ENCODE measurements at places on chromosomes 6 and 20.

DNA sequence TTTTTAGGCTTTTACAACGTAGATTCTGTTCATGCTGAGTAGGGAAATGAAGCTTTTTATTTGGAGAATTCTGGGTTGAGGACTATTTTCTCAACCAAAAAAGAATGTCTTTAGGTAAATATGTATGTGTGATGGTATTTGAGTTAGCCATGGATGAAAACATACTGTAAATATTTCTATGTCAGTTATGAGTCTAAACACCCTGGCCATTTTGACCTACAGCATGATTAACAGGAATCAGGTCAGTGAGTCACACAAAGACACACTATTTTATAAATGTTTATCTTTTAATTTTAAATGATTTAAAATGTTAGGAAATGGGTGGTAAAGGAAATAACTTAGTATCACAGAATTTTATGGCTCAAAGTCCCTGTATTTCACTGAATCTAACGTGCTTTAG lies 851.7 kb upstream of the MAP3K7 start:
- no peak for DNase-seq

DNA sequence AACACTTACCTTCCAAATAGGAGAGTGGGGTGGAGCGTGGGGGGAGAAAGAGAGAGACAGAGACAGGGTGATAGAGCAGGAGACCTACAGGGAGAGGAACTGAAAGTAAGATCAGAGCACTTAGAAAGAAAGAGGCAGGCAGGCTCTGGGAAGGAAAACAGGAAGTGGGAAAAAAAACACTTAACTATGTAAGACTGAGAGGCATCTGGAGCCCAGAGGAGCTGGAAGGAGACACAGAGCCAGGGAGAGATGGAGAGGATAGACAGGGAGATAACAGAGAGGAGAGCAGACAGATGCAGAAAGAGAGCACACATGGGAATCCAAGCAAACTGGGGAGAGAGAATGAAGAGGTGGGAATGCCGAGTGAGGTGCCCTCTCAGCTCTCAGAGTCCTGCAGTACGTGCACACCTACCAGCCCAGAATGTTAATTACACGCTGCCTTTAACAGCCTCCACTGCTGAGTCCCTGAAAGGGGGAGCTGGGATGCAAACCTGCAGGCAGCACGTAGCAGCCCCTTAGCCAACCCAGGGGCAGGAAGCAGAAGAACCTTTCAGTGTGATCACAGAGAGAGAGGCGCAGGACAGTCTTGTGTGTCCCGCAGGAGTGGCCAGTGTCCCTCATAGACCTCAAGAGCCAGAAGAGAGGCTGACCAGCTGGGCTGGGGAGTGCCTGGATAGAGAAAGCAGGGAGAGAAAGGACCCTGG lies 132.7 kb upstream of the LRFN2 start:
- DNase-seq, result no peak

GRCh38 chr6:37565267-37566110 lies 65.8 kb upstream of the CCDC167 start:
- DNase-seq, result no peak

DNA sequence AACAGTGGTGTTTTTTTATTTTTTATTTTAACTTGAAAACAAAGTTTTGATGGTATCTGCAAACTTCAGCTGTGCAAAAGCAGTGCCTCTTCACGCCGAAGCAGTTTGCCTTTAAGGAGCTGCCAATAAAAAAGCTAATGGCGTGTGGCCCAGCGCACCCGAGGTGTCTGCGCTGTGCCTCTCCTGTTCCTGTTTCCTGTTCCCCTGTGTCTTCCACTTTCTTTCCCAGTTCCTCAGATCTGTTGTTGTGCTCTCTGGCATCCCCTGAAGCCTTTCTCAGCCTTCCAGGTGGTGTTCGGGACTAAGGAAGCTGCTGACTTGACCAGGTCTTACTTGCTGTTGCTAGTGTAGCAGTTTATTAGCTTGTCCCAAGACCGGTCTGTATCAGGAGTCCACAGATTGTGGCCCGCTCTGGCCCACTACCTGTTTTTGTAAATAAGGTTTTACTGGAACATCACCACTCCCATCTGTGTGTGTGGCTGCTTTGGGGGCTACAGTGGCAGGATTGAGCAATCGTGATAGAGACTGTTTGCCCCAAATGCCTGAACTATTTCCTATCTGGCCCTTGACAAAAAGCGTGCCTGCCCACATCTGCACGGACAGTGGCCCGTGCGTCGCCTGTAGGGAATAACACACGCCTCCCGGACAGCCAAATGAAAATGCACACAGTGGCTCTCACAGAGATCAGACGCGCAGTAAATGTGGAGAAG lies 178.3 kb downstream of the TMEM242 start:
- no peak for DNase-seq

DNA sequence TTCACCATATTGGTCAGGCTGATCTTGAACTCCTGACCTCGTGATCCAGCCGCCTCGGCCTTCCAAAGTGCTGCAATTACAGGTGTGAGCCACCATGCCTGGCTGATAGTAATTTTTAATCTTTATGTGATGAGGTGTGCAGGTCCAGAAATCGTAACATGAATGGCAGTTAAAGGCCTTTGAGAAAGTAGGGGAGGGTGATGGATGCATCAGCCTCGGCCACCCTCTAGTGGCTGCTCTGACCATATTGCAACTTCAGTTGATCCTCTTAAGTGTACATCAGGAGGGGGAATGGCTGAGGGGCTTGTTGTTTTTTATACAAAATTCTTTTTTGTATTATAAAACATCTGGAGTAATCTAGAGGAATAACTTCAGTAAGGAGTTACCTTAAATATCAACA lies 193.0 kb downstream of the ZFAND3 start:
- peak; percentile 6 for DNase-seq

DNA sequence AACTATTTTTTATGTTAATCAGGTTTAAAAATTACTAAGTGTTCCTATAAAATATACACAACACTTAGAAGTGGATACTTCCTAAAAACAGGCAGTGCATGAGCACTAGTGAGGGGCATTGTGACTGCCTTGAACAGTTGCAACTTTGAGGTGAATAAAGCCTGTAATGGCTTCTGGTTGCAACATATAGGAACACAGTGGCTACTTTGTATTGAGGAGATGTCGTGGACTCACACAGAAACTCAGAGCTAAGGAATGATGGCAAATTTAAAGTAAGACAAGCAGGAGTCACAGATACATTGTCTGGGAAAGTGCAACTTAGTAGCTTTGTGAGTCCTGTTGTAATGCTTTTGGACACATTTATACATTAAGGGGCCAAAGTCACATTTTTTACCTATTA lies 861 bp upstream of the HLA-A start:
- no peak for DNase-seq

DNA sequence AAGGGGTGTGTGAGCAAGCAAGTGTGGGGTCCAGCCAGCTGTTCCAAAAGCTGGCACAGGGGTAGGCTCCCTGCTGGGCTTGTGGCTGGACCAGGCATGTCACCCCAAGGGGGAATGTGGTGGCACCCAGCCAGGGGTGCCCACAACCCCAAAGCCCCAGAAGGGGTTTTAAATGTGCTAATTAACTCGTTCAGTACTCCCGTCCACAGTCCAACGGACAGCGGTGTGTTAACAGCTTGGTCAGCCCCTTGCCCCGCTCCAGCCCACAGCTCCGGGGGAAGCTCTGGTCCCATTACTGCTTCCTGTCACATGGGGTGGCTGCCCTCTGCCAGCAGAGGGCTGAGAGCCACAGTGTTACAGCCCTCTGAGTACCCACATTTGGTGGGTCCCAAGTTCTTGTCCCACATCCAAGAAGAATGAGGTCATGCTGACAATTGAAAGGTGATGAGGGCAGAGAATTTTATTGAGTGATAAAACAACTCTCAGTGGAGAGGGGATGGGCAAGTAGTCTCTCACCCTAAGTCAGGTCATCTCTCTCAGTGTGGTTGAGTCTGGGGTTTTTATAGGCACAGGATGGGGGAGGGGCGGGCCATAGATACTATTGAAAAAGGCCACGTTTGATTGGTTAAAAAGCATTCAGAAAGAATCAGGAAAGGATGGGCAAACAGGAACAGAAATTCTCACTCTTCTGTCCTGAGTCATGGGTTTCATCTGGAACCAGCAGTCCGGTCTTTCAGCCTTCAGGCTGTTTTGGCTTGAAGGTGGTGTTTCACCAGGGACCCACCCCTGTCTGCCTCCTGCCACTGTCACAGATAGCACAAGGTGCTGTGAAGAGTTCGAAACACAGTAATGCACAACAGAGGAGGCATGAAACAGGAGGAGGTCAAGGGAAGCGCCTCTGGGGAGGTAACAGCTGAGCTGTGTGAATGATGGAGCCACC lies 238.5 kb downstream of the NFATC2 start:
- DNase-seq, result no peak

DNA sequence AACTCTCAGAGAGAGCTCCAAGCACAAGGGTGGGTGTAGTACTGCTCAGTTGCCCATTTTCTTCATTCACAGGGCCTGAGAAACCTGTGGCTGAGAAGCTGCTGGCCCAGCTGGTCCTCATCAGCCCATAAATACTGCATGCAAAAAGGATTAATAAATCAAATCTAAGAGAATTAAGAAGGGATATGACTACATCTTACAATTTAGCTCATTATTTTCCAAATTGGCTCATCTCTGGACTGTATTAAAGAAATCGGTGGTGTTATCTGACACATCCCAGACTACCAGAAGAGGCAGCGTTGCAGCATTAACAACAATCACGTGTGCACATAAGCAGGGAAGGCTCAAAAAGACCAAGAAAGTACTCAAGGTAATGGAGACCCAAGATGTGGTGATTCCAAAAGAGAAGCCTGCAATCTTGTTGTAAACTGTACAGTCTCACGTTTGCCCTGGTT lies 90.7 kb downstream of the CD24 start:
- no peak for DNase-seq

DNA sequence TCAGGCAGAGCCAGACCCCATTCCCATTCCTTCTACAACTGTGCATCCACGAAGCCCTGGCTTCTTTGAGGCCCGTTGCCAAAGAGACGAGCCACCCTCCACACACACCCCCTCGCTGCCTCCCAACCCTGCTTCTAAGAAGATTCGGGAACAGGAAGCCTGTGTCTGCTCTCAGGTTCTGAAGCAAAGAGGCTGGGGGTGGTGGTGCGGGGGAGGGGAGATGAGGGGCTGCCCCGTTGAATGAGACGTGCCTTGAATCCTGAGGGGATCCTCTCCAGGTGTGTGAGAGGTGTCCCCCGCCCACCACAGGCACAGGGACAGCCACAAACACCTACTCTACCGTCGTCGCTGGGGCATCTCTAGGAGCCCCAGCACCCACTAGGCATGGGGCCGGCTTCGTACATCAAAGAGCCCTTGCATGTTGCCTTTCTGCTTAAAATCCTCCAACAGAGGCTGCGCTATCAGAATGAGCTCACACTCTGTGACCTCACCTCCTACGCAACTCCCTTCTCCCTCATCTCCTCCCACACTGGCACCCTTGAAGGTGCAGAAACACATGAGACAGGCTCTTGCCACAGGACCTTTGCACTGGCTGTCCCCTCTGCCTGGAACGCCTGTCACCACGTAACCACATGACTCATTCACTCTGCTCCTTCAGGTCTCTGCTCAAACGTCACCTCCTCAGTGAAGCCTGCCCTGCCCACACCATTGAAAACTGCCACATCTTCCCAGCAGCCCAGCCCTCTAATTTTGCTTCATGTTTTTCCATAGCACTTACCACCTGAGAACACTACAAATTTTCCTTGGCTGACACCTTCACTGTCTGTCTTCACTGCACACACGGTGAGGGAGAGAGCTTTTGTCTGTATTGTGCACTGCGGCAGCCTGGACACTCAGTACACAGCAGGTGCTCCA lies 58.5 kb downstream of the PREX1 start:
- peak; percentile 94 for DNase-seq

GRCh38 chr20:25042531-25043498 lies 15.1 kb downstream of the ACSS1 start:
- peak; percentile 14 for DNase-seq

- no peak for DNase-seq
Observed at GRCh38 chr20:46568570-46569129, 18.2 kb upstream of the OCSTAMP start.

DNA sequence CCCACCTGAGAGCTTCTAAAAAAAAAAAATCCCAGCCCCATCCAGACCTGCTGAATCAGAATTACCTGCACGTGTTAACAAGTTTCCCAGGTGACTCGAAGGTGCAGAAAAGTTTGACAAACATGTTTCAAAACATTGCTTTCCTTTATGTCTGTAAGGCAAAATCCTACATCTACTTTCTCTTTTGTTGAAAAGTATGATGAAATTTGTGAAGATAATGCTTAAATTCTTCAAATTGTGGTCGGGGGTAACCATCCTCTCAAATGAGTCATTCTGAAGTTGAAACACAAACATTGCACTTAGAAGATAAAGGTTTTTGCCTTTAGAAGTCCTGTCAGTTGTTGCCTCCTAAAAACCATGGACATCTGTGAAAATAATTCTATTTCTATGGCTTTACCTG lies 429.7 kb downstream of the EPHA7 start:
- no peak for DNase-seq

DNA sequence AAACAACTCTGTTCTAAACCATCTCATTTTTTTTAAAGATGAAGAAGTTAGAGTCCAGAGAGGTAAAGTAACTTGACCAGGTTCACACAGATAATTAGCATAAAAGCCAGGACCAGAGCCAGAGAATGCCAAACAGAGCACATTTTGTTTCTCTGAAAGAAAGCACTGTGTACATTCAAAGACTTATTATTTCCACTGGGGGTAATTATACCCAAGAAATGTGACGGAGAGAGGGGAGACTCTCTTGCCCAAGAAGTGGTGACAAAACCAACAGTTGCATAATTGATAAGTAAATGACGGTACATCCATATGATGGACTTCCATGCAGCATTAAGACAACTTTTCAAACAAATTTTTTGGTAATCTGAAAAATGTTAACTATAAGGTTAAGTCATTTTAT lies 111.6 kb downstream of the RTN4IP1 start:
- no peak for DNase-seq

- DNase-seq, result no peak
Observed at GRCh38 chr20:61784801-61785566, 280.7 kb downstream of the TAF4 start.

DNA sequence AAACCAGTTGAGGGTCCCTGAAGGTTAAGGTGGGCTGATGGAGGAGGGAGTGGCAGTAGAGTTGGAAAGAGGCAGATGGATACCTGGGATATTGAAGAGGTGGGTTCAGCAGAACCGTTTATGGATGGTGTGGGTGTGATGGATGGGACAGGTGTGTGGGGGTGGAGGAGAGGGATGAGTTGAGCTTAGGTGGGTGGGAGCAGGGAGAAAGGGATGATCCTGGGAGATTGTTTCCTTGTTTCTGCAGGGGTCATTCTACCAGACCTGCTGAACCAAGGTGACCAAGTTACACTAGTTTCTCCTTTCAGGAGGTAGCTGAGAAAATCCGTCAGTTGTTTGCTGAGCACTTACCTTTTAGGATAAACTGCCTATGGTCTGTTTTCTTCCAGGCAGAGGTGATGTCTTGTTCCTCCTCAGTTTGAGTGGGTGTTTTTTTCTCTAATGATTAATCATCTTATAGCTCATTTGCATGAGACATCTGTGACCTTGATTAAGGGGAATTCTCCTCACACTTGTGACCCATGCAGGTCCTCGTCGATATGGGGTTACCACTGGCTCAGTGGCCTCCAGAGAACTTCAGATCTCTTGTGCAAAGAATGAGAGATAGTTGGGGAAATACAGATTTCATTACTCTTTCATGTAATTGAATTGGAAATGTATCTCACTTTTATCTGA lies 53.0 kb downstream of the FARS2 start:
- no peak for DNase-seq

All from stimulated activated CD4-positive, alpha-beta T cell treated with anti-CD3 and anti-CD28 coated beads, Interleukin-1b, Interleukin-23, amount 100 ng/mL, for 48 hours (primary cell).